ENCODE measurements at places on chromosomes 12 and 14.
A peak's percentile ranks its signal among the peaks of the same experiment; 100 is the strongest.

GRCh38 chr12:118680356-118680963 lies 300.9 kb upstream of the SRRM4 start:
- no peaks in the 10 kb centered on the region for H3K27me3 ChIP-seq
- H3K4me1 ChIP-seq, result no peaks in the 10 kb centered on the region
- DNase-seq, result no peak
- H3K36me3 ChIP-seq, result no peaks in the 10 kb centered on the region

- H3K4me3 ChIP-seq, result no peak overlapping the region
- peaks cover 52% of the 10 kb centered on the region for H3K27me3 ChIP-seq
- H3K4me1 ChIP-seq, result no peaks in the 10 kb centered on the region
- DNase-seq, result no peak
- no peak overlapping the region for H3K27ac ChIP-seq
- H3K36me3 ChIP-seq, result no peaks in the 10 kb centered on the region
Observed at GRCh38 chr14:54182419-54183045, 214.3 kb upstream of the CDKN3 start.

DNA sequence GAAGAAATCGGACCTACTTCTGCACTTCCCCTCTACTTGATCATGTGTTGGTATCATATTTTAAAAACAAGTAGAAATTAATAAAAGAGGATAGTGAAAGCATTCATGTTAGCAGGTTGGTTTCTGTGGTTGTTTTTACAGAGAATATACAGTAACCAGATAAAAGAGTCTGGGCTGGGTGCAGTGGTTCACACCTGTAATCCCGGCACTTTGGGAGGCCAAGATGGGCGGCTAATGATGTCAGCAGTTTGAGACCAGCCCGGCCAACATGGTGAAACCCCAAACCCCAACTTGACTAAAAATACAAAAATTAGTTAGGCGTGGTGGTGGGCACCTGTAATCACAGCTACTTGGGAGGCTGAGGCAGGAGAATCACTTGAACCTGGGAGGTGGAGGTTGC lies 55.9 kb downstream of the LRP6 start:
- no peak overlapping the region for H3K4me3 ChIP-seq
- DNase-seq, result peak; percentile 42
- H3K27ac ChIP-seq, result no peak overlapping the region
- H3K27me3 ChIP-seq, result peaks cover 64% of the 10 kb centered on the region
- H3K4me1 ChIP-seq, result peaks cover 8% of the 10 kb centered on the region
- H3K36me3 ChIP-seq, result no peaks in the 10 kb centered on the region

DNA sequence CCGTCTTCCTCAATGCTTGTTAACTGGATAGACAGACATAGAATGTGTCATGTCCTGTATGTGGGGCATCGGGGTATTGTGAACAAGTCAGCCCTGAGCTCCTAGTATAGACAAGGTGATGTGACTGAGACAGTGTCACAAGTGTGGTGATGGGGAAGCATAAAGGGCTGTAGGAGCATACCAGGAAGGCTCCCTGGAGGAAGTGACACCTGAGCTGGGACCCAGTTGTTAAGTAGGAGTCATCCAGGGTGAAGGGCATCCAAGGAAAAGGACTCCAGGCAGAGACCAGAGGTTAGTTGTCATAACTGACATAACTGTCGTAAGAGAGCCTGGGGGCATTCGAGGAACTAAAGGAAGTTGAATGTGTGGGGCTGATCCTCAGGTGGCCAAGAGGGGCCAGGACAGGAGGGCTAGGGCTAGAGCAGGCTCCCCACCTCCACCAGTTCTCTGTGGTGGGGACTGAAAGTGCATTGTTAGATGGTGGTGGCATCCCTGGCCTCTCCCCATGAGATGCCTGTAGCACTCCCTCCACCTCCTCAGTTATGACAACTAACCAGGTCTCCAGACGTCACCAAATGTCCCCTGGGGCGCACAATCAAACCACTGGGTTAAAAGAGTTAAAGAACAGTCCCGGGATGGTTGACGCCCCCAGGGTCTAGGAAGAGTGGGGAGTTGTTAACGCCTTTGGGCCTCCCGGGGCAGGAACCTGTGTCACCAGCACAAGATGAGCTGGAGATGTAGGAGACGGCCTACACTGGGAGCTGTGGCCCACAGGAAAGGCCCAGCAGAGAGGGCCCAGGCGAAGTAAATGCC lies 2.4 kb downstream of the FICD start:
- no peak overlapping the region for H3K4me3 ChIP-seq
- peaks cover 30% of the 10 kb centered on the region for H3K36me3 ChIP-seq
- no peak overlapping the region for H3K27ac ChIP-seq
- H3K27me3 ChIP-seq, result no peaks in the 10 kb centered on the region

Measured in activated CD8-positive, alpha-beta memory T cell treated with anti-CD3 and anti-CD28 coated beads, Interleukin-2, amount 10 ng/mL, durations not matched to agents 7 days and 5 days (primary cell).